Common myeloid progenitor, CD34-positive (primary cell): ENCODE measurements at places on chromosomes 7 and 10.

DNA sequence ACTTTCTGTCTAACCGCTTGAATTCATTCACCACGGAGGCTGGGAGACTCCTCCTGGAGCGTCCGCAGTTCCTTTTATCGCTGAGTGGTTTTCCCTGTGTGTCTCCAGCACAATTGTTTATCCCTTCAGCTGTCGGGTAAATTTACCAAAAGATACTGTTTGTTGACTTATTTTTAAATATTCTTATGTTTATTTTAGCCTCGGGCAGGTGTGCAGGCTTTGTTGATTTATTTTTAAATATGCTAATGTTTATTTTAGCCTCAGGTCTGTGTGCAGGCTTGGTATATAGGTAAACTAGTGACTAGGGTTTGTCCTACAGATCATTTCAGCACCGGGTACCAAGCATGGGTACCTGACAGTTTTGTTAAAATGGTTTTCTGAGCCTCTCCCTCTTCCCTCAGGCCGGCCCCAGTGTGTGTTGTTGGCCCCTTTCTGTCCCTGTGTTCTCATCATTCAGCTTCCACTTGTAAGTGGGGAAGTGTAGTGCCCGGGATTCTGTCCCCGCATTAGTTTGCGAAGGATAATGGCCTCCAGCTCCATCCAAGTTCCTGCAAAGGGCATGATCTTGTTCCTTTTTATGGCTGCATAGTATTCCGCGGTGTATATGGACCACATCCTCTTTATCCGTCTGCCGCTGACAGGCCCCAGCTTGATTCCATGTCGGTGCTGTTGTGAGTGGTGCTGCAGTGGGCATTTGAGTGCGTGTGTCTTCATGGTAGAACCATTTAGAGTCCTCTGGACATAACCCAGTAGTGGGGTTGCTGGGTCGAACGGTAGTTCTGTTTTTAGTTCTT lies 5.3 kb downstream of the GET4 start:
- DNase-seq = no peak

GRCh38 chr10:69483963-69484362 lies 32.7 kb downstream of the TSPAN15 start:
- DNase-seq = no peak

GRCh38 chr10:86687750-86688149 lies 19.4 kb downstream of the LDB3 start:
- DNase-seq = no peak

GRCh38 chr10:104297697-104298660 lies 29.0 kb downstream of the GSTO2 start:
- peak; percentile 83 for DNase-seq

DNA sequence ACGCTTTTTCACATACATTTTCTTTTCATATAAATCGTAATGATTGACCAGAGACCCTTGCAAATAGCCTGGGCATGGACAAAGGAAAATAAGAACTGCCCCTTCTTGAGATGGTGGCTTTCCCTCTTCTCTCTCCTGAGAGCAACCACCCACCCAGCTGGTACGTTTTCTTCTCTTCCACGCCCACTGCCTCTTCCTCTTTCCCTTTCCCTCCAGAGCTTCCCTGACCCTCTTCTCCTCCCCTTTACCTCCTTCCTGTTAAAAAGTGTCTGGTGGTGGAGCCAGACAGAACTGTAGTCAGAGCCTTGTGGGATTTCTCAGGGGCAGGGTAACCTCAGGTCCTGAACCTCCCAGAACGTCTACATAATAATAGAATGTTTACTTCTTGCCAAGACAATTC lies 23.2 kb downstream of the GPR141 start:
- no peak for DNase-seq

GRCh38 chr10:86782701-86783418 lies 26.4 kb downstream of the BMPR1A start:
- DNase-seq = no peak

- DNase-seq = no peak
Observed at GRCh38 chr10:72162978-72163377, 52.8 kb upstream of the ANAPC16 start.

DNA sequence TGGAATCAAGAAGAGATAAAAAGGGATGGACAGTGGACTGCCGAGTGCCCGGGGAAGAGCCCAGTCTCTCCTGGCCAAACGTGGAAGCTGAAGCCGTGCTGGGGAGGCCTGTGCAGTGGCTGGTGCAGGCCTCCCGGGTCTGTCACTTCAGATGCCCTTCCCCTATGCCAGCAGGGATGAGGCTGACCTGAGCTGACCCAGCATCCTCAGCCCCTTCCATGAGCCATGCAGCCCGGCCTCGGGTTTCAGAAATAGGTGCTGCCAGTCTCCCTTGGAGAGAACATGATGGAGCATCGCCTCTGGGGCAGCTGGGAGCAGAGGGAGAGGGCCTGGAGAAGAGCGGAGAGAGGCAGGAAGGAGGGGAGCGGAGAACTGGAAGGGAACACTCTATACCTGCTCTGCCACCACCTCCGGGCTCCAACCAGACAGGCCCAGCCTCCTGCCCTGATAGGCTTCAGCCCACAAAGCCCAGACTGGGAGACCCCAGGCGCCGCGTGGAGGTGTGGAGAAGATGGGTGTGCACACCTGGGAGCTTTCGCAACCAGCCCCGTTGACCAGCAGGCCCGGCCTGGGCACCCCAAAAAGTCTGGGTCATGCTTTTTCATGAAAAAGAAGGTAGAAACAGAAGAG lies 68.6 kb upstream of the PPP2R2D start:
- DNase-seq = no peak
